ENCODE measurements at places on chromosomes 3 and 15.

- no peak for DNase-seq
Observed at GRCh38 chr3:47117807-47118364, 46.0 kb downstream of the SETD2 start.

GRCh38 chr3:67362686-67363085, 291.7 kb downstream of the SUCLG2 start:
- no peak for DNase-seq

DNA sequence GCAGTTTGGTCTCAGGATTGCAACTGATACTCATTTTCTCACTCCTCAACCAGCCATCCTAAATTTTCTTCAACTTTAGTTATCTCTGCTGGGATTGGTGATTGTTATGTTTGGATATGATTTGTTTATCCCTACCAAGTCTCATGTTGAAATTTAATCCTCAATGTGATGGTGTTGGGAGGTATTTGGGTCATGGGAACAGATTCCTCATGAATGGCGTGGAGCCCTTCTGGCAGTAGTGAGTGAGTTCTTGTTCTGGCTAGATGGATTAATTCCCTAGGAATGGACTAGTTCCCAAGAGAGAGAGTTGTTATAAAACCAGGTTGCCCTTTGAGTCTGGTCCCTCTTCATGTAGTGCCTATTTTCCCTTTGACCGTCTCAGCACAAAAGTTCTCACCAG, 399.9 kb downstream of the SQOR start:
- DNase-seq = no peak

DNA sequence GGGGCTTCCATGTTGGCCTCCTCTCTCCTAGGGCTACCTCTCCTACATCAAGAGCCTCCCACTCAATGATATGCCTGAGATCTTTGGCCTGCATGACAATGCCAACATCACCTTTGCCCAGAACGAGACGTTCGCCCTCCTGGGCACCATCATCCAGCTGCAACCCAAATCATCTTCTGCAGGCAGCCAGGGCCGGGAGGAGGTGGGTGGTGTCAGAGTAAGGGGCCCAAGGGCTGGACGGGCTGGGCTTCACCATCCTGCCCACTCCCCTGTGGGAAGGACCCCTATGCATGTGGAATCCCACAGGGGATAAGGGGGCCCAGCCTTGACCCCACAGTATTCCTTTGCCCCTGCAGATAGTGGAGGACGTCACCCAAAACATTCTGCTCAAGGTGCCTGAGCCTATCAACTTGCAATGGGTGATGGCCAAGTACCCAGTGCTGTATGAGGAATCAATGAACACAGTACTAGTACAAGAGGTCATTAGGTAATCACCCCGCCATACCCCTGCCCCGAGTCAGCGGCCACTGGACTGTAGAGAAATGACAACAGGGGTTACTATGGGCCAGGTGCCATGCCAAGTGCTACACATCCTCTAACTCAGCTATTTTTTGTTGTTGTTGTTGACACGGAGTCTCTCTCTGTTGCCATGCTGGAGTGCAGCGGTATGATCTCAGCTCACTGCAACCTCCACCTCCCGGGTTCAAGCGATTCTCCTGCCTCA, 47.1 kb downstream of the SEMA3G start:
- DNase-seq = no peak

DNA sequence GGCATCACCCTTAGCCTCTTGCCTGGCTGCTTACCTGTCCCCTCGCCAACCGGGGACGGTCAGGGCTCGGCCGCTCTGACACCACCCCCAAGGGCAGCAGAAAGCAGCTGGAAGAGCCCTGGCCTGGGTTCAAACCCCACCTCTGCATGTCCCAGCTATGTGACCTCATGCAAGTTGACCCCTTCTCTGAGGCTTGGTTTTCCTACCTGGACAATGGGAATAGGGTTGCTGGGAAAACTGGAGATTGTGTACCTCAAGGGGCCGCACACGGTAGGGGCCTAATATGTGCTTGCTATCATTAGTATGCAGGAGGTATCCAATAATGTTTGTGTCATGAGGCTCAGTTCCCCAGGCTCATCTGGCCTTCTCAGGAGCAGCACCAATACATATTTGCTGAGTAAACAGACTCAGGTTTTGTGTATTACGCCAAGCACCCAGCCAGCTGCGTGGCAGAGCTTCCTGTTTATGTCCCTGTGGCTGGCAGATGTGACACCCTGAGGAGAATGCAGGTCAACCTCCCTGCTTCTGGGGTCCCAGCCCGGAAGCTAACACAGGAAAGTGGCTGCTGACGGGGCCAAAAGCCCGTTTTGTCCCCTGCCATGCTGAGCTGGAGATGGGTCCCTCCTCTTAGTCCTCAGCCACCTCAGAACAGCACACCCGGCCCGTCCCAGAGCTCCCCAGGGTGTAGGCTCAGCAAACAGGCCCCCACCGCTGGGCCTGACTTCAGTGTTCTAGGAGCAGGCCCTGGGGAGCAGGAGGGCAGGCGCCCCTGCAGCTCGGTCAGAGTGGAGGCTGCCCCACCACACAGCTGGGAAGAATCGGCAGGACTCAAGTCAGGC, 29.7 kb downstream of the PLXND1 start:
- DNase-seq = no peak

- DNase-seq = no peak
Observed at GRCh38 chr15:34461730-34462129, 24.1 kb upstream of the GOLGA8A start.

- DNase-seq = no peak
Observed at GRCh38 chr3:94095111-94095510, 32.2 kb downstream of the NSUN3 start.

GRCh38 chr3:172249039-172249438, 199.2 kb downstream of the GHSR start:
- DNase-seq = no peak

DNA sequence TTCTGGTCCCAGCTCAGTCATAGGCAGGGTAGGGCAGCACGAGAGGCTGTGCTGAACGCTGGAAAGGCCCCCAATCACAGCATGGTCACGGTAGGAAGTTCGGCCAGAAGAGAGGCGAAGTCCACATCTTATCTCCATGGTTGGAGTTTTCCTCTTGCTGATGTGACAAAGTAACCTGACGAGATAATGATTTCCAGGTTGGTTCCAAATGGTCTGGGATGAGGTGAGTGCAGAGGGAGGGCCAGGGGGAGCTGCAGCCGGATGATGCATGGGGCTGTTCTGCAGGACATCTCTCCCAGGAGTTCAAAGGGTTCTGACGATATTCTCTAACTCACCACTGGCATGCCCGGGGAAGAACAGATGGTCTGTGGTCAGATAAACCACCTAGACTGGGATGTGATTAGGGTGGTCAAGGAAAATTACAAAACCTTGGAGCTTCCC, 83.2 kb upstream of the WNT5A start:
- DNase-seq = no peak

Measured in glomerular endothelial cell (primary cell).